CD8-positive, alpha-beta memory T cell (primary cell): ENCODE measurements at places on chromosomes 3 and 15.

GRCh38 chr3:150005243-150006112 is 34.8 kb upstream of the PFN2 start:
- DNase-seq, result no peak

DNA sequence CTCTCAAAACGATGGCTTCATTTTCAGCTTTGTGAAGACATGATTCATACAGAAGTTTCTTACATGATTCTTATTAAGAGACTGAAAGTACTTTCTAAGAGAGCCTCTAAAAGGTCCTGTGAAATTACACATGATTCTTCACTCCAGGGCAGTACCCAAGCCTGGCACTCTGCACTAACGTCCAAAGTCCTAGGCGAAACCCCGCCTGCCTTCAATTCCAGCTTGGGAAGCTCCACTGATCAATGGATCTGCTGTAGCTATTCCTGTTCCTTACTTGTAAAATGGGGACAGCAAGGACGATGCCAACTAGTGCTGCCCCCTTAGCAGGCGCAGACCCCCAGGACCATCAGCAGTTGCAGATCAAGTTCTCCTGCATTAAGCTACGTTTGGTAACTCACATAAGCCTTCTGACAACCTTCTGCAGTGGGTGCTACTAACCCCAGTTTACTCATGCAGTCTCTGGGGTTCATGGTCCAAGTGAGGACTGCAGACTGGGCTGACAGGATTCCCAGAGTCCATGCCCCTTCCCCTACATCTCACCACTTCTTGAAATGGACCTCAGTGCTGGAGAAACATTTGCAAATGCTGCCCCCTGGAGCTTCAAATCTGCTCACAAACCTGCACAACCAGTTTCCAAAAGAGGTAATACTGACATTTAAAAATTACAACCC is 10.6 kb downstream of the CHCHD4 start:
- no peak for DNase-seq

DNA sequence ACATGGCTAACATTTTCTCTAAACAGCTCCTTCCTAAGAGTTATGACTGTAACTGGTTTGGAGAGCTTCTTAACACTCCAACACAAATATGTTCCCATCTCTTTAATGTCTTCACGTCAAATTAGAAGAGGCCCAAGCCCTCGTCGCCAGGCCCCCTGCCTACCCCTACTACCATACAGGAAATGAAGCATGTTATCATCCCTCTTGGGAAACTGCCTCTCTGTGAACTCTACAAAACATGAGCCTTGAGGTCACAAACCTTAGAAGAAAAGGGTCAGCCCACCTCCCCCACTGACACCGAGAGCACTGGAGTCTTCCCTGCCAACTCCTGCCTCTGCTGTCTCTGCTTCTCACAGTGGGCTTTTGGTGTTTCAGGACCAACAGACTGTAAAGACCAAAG is 243.1 kb upstream of the STT3B start:
- DNase-seq, result no peak

DNA sequence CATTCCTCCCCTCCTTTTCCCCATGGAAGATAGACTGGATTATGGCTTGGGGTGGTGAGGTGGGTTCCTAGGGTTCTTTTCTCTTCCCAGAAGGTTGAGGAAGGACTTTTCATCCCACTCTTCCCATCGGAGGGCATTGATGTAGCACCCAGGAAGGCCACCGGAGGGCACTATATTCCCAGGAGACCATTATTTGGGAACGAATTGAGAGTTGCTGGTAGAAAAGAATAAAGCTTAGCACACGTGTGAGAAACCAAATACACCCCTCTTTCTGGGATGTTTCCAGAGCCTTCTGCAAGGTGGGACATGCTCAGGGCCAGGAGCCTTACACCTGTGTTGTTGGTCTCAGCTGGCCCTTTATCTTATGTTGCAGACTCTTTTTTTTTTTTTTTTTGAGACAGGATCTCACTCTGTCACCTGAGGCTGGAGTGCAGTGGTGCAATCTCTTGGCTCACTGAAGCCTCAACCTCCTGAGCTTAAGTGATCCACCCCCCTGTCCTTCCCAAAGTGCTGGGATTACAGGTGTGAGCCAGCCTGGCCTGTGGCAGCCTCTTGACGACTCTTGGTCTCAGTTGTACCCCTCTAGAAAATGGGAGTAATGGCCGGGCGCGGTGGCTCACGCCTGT is 6.3 kb upstream of the CDC25A start:
- DNase-seq, result no peak

GRCh38 chr3:44905446-44906157 is 31.2 kb downstream of the TGM4 start:
- DNase-seq, result no peak

- peak; percentile 45 for DNase-seq
Measured at GRCh38 chr3:71582612-71583565, 639 bp downstream of the FOXP1 start.

DNA sequence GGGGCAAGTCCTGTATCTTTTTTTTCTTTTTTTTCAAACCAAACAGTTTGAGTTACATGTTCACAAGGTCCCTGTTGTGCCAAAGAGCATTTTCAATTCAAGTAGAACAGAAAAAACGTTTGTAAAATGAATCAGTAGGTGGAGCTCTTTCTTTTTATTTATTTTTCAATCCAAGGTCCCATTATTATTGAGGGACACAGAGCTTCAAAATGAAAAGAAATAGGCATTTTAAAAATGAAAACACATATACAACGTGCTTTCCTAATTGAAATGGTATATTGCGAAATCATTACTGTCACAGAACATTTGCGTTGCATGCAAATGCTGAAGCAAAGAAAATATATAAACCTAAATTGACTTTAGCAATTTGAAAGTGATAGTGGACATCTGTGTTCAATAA is 711.0 kb downstream of the MECOM start:
- no peak for DNase-seq

GRCh38 chr3:169667166-169668071 is 3.9 kb upstream of the MECOM start:
- DNase-seq, result no peak

GRCh38 chr3:134477002-134477401 is 8.8 kb downstream of the ANAPC13 start:
- no peak for DNase-seq

- no peak for DNase-seq
Measured at GRCh38 chr15:57526615-57527014, 65.1 kb upstream of the MYZAP start.

DNA sequence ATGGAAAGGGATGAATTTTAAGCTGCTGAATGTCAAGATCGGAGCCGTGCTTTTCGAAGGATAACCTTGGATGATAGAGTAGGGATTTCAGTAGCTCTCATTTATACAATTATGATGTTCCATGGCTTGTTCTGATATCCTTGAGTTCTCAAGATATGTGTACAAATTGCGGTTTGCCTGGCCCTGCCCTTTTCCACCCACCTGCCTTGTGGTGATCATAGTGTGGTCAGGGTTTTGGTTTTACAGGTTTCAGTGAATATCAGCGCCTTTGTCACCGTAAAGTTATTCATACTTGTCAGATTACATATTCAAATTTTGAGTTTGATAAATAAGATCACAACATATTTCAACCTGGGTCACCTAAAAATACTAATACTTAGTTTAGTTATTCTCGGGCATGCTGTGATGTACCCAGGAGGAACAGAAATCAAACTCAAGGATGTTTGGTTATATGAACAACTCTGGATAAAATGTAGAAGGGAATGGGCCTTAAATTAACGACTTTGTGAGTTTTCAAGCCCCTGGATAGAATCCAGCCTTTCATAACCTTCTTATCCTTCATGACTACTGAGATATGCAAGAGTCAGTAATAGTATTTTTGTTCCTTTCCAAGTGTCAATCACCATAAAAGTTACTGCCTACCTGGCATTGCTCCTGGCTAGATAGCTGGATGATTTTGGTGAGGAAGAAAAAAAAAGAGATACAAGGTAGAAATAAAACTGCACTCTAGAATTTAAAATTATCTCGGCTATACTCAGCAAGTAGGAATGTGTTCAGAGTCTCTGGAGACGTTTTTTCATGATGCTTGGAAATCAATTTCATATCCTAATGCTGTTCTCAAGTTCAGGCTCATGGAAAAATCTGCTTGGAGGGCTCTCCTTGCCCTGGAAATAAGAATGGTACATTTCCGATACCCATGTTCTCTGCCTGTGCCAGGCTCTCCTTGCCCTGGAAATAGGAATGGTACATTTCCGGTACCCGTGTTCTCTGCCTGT is 209.2 kb upstream of the TPRG1 start:
- no peak for DNase-seq

- no peak for DNase-seq
Measured at GRCh38 chr3:167559924-167560323, 86.1 kb upstream of the SERPINI2 start.

DNA sequence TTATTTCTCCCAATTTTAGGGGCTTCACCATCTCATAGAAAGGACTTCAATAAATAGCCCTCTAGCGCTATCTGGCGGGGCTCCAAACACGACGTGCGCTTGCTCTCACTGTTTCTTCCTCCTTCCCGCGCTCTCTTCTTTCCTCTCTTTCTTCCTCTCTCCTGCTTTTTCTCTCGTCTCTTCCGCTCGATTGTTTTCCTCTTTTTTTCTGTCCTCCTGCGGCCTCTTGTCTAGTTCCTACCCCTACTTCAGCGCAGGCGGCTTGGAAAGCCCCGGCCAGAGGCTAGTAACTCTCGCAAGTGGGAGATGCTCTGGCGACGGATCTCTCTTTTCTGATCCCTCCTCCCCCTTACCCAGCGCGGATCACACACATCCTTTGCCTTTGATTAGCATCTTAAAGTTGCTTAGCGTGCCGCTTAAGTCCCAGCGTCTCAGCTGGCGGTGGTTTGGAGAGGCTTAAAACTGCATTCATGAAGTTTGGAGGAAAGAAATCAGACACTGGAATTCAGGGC is 6.2 kb upstream of the MEIS2 start:
- no peak for DNase-seq

DNA sequence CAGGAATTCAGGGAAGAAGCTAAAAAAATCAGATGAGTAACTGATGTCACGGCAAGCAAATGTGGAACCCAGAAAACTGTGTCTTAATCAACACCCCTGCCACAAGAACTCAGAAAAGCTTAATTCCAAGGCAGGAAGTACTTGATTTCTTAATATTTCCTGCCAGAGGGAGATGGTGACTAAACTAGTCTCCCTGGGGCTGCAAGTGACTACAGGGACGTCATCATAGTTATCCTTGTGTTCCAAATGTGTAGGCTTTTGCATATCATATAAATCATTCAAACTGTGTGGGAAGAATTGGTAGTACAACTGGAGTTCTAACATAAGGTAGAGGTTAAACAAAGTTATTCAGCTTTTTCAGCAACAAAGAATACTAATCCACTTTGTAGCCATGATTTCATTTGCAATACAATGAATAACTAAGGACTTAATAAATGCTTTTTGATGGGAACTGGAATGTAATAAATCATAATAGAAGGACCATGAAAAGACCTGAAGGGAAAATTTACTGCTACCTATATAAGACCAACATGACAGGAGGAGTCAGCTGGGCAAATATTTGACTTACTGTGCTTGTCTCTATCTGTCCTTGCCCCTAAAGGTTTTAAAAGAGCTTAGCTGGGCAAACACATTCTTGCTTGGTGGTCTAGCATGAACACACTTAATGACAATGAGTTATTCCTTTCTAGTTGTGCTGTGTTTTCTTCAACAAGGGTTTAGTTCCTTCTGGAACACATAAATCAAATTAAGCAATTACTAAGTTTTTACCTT is 76.0 kb upstream of the NECTIN3 start:
- no peak for DNase-seq

GRCh38 chr3:88005066-88005465 is 53.7 kb downstream of the CGGBP1 start:
- DNase-seq, result peak; percentile 41

- DNase-seq, result no peak
Measured at GRCh38 chr3:139104062-139104461, 59.4 kb upstream of the PRR23C start.

DNA sequence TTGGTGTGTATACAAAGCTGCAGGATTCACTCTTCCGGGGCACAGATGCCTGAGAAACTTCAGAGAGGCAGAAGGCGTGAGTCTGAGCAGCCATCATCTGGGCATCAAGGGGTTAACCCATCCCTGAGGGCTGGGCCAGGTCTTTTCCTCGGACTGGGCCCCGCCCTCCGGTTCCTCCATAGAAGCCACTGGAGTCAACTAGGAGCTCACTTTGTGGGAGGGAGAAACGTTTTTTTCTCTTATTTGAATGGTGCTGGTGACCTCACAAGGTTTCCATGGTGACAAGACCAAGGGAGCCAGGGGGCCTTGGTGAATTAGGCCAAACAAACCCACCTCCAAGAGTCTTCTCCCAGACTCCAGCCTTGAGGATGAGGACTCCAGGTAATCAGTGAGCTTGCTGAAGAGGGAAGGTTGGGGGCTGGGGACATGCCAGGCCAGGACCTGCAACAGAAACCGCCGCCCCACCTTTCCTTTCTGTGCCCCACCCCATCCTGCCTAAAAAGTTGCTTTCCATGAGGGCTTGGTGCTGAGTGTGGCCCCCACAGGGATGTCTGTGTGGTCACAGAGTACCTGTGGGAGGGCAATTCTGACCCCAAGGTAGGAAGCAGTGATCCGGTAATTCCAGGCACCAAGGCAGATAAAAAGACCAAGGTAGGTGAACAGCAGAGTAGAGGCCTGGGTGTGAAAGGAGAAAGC is 14.8 kb upstream of the INSYN1 start:
- no peak for DNase-seq

DNA sequence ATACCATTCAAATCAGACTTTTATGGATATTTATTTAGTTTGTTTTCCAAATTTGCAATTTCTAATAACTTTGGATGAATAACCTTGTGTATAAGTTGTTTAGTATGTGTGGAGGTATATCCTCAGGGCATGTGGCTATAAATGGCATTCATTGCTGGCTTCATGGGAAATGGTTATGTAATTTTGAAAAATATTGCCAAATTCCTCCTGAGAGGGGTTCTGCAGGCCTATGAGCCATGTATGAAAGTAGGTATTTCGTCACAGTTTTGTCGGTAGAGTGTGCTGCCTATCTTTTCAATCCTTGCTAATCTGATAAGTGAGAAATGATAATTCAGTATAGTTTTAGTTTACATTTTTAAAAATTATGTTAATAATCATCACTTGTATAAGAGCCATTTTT is 256.4 kb upstream of the ZNF385D start:
- DNase-seq, result no peak

- no peak for DNase-seq
Measured at GRCh38 chr15:69704700-69705099, 252.1 kb downstream of the RPLP1 start.

DNA sequence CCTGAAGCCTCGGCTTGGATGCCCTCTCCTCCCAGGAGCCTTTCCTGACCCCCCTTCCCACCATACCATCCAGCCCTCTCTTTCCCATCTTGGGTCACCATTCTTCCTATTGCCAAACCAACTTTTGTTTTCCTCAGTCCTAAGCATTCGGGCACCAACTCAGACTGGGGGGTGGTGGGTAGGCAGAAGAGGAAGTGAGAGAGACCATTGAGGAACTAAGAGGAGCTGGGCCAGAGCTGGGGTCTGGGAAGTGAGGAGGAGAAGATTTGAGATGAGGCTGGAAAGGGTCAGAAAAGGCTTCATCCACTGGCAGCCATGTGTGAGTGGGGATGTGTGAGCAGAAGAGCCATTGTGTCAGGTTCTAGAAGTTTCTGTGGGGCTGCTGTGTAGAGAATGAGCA is 37.7 kb downstream of the TKT start:
- DNase-seq, result no peak

GRCh38 chr3:15102836-15103235 is 3.9 kb upstream of the RBSN start:
- DNase-seq, result no peak

GRCh38 chr3:127011270-127011992 is 28.5 kb downstream of the PLXNA1 start:
- DNase-seq, result no peak

GRCh38 chr3:13846238-13846637 is 33.6 kb downstream of the WNT7A start:
- no peak for DNase-seq
